Left forelimb (tissue), 1 donor: ENCODE measurements at places on chromosomes 5 and 9.

DNA sequence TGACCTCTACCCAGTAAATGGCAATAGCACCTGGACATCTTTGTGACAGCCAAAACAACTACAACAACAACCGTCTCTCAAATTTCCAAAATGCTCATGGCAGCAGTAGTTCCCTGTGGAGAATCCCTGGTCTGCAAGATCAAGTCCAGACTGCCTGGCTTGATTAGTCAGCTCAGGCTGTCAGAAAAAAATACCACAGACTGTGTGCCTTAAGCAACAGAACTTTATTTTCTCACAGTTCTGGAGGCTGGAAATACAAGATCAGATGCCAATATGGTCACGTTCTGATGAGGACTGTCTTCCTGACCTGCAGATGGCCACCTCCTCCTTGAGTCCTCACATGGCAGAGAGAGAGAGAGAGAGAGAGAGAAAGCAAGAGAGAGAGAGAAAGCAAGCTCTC, 52.3 kb upstream of the MOCS2 start:
- no peak for DNase-seq

GRCh38 chr5:72760259-72760658, 56.2 kb upstream of the TNPO1 start:
- DNase-seq: no peak

DNA sequence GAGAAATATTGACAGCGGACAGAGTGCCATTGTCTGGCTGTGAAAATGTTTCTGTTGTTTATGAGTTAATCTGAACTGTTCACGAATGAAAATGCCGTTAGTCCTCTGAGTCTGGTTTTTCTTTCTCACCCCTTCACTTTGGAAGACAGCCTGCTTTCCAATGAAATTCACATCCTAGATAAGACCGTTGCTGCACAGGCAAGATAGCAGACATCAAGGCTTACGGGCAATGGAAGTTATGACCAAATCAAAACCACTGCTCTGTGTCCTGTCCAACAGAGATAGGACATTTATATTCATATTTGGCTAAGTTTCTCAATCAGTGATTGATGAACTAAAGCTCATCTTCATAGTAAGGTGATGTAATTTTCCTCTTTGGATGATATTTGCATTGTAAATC, 180.0 kb upstream of the DMAC1 start:
- DNase-seq: no peak

DNA sequence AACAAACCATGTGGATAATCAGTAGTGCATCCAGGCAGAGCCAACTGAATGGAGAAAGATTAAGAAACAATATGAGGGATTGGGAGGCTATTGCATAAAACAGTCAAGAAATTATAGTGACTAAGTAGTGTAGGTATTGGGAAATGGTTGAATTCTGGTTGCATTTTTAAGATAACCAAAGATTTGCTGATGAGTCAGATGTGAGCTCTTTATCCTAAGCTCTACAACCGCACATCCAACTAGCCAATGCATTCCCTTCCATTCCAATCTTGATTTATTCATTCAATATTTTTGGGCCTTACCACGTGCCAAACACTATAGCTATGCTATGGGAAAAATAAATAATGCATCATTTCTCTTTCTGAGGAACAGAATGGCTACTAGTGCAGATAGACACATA, 524.5 kb upstream of the RGMB start:
- no peak for DNase-seq

DNA sequence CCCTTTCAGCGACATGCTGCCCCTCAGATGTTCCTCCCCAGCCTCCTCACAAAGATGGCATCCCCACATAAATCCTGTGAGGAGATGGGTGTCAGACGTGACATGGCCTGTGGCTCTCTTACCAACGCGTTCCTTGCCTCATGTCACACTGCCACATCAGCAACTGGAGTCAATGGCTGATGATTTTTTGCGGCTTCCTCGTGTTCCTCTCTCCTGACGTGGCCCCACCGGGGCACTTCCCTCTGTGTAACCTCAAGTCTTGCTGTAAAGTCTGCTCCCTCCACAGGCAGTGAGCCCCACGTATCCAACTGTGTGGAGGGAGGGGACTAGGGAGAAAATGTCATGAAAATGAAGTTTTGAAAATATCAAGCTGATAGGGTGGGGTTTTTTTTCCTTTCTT, 53.2 kb upstream of the SHISAL2B start:
- DNase-seq: no peak

- DNase-seq: no peak
These were observed 40.2 kb downstream of the RCL1 start for GRCh38 chr9:4832786-4833579.

DNA sequence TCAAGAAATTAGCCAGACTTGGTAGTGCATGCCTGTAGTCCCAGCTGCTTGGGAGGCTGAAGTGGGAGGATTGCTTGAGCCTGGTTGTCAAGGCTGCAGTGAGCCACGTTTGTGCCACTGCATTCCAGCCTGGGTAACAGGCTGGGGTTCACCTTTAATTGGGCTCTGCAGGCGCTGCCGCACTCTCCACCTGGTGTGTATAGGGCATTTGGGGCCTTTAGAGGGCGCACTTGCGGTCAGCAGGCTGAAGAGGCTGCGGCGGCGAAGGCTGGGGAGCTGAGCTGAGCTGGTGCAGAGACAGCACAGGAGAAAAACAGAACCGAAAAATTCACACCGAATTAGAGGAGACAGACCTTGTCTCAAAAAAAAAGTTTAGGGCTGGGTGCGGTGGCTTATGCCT, 31.2 kb downstream of the CDK7 start:
- no peak for DNase-seq

DNA sequence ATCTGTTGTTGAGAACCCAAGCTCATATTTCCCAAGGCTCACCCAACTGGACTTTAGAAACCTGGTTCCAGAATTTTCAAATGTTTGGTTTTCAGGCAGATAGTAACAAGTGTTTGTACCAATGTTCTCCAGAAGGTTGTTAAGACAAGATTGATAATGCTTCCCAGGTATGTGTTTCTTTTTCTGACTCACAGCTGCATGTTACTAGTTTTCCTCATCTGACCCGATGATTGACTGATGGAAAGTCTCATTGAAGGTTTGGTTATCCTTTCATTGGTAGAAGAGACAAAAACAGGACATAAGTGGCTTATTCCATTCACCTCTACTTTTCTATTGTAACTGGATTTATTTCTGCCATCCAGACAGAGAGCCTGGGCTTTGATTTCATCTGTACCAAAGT, 10.4 kb downstream of the BASP1 start:
- no peak for DNase-seq

- DNase-seq: no peak
These were observed 22.7 kb upstream of the UGCG start for GRCh38 chr9:111873901-111874300.

DNA sequence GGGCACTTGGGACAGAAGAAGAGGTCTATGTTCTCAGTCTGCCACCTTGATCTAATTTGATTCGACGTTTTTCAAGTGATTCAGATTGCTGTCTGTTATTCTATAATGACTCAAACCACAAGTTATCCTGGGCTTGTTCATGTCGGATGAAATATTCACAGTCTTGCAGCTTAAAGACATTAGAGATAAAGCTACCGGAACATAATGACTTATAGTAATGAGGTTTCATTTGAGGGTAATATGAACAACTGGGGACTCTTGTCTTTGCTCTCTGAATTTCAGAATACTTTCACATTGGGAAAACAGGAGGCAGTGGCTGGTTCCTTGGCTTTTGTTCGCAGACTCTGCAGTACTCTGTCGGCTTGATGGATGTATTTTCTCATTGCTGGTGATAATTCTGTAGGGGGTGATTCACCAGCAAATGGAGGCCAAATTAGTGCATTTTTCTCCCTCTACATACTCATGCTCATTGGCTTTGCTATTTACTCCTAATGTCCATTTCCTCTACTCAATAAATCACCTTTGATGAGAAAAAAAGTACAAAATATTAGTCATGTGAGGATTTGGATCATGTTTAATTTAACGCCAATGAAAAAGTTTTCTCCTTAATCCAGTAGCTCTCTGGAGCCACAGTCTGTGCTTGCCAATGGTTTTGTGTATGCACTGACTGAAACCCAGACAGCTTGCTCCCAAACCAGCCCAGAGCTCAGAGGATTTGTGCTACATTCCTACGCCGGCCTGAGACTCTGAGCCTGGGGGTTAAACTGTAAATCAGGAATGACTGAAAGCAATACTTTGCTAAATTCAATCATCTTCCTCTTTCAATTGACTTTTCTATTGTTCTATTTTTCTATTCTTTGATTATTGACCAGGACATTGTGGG, 154.7 kb upstream of the ANKH start:
- no peak for DNase-seq

DNA sequence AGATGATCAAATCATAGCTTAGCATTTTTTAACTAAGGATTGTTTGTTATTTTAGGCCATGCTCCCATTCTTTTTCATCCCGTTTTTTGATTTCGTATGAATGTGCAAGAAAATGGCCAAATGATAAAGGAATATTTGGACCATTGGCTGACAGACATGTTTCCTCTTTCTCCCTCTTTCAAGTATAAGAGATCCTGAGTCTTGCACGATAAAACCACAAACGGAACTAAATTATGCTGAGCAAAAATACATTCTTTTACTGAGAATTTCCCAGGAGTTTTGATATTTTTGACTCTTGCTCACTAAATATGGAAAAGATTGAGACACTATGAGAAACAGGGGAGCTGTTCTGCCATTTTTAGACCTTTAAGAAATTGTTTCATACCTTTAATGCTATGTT, 90.4 kb upstream of the KLF9 start:
- DNase-seq: no peak

GRCh38 chr5:119537704-119538103, 85.4 kb downstream of the HSD17B4 start:
- no peak for DNase-seq

DNA sequence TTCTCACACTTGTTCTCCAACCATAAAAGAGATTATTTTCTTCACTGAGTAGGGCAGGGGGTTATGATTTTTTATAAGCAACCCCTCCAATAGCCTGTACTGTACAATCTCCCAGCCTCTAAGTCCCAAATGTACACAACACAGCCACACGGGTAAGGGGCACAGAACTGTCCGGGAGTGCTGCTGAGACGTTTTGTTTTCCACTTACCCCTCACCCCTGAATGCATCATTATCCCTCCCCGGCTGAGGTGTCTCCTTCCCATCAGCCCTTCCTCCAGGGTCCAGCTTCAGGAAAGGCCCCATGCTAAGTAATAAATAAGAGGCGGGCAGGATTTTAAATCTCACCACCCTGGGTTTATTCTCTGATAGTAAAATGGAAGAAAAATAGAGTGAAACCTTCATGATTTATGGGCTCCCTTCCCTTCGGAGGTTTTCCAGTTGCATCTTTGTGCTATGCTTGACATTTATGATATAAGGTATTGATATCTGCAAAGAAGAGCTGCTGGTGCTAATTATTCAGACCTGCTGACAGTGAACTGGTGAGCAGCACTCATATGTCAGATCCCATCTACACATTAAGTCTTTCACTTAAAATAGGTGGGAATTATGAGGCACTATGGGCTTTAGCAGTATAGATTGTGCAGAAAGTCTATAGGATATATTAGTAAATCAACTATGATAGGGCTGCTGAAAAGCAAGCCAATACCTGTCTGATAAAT, 67.2 kb upstream of the MEGF10 start:
- no peak for DNase-seq

DNA sequence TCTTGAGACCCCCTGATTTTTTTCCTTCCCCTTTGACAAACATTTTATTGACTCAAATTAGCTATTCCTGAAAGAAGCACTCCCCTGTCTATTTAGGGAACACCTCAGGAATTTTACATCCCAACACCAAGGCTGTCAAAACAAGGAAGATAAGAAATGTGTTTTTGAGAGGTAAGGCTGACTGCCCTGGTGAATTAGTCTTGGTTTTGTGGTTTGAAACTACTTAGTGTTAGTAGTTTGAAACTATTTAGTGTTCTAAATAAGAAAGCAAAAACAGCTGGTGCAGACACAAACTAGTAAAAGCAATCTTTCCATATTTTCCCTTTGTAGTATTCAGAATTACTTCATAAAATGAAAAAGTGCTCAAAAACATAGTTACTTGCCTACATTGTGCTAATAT, 120.7 kb downstream of the PCSK1 start:
- DNase-seq: no peak

DNA sequence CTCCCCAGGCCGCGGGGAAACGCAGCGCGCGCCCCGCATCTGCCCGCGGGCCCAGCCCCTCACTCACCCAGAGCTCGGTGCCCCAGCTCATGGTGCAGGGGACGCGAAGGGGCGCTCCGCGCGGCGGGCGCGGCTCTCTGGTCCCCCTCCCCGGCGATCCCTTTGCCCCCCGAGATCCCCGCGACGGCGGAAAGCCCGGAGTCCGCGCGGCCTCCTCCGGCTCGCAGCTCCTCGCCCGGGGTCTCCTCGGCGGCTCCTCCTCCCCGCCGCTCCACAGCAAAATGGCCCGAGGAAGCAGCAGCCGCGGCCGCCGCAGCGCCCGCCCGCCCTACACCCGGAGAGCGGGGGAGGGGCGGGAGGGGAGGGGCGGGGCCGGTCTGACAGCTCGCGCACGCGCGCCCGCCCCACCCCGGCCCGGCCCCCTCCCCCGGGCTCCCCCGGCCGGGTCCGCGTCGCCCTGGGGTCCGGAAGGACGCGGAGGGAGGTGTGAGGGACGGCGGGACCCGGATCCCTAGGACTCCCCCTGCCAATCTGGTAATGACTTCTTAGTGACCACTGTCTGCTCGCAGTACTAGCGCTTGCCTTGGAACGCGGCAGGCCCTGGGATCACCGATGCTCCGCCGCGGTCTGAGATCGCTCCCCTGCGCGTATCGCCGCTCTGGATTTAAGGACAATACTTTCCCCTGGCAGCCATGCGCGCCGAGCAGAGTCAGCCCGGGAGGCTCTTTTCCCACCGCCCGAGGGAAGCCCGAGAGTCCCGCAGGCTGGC, at the start of gene FNBP1:
FNBP1 (minus strand) TSS at position 305 of the 769 bp plus-strand sequence; CDS start at position 91, 214 bp downstream.
- DNase-seq: peak; percentile 93

DNA sequence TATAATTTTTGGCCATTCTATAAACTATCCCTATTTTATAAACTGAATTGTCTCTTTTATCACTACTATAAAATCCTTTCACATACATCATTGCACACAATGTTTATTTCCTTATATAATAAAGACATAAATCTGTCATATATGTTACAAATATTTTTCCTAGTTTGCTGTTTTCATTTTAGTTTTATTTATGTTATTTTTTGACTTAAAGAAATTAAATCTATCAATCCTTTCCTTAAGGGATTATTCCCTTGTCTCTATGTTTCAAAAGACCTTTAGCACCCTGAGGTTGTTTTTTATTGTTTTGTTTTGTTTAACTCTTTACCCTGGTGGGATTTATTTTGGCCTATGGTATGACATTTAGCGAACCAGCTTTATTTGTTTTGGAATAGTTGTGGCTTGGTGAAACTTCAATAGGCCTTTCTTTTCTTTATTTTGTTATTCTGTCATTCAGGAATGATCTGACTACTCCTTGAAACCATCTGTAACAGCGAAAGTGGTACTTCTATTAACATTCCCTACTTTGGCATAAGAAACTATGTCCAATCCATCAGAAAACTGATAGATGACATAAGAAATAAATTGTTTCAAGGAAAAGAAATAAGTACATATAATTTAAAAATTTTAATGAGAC, 125.9 kb downstream of the CEP120 start:
- no peak for DNase-seq

GRCh38 chr9:127144670-127145445, 22.4 kb upstream of the ANGPTL2 start:
- DNase-seq: no peak

GRCh38 chr5:147949711-147950573, 43.6 kb upstream of the C5orf46 start:
- DNase-seq: no peak
